ENCODE measurements at places on chromosomes 3 and 15.
A peak's percentile ranks its signal among the peaks of the same experiment; 100 is the strongest.

- no peak for DNase-seq
Measured at GRCh38 chr3:182305881-182306665, 487.2 kb upstream of the ATP11B start.

- DNase-seq, result no peak
Measured at GRCh38 chr3:140823106-140823505, 118.5 kb upstream of the SLC25A36 start.

GRCh38 chr3:12288182-12289129, at the start of gene PPARG:
TSS of gene PPARG (plus strand) at chr3:12289070. CDS start at chr3:12379712, 90,642 bp downstream.
- peak; percentile 67 for DNase-seq

DNA sequence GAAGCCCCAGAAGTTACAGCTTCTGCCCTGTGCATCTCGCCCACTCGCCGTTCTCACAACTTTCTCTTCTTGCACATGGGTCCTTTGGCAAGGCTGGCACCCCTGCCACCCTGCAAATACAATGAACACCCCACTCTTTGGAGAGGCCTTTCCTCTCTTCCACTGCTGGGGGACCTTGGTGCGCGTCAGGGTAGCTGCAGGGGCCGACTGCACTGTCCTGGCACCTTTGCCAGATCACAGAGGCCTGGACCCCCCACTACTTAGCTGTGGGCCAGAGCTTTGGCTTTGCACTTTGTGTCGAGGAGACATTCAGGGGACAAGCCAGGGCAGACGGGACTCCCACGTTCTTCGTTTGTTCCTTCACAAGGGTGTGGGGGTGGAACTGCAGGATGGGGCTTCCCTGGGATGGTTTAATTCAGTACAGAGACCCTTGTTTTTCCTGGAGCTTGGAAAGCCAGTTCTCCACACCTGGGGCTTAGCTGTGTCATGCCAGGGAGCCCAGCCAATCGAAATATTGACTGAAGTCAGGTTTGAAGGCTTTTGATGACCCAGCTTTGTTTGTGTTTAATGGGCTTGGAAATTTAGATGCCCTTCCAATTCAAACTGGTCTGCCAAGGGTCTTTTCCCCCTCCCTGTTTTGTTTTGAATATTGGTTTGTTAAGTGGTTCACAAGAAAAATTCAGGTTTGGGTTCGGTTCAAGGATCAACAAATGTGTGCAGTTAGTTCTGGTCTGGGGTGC, 256.1 kb upstream of the TLE3 start:
- DNase-seq, result no peak

DNA sequence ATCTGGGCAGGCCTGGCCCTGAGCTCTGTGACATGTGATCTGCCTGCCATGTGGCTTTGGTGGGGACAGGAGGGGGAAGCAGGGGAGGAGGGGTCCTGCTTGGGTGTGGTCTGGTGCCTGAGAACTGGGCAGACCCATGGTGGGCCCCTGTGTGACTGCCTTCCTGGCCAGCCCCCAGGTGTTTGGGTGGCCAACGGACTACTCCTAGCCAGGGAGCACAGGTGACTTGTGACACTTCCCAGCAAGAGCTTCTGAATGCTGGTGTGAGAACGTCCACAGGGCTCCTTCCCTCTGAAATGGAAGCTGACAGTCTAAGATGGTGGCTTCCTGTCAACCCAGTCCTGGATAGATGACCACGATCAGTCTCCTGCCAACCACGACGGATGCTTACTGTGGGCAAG, 136.1 kb upstream of the MEF2A start:
- DNase-seq, result no peak

GRCh38 chr3:14440531-14441239, 38.3 kb downstream of the SLC6A6 start:
- peak; percentile 60 for DNase-seq

DNA sequence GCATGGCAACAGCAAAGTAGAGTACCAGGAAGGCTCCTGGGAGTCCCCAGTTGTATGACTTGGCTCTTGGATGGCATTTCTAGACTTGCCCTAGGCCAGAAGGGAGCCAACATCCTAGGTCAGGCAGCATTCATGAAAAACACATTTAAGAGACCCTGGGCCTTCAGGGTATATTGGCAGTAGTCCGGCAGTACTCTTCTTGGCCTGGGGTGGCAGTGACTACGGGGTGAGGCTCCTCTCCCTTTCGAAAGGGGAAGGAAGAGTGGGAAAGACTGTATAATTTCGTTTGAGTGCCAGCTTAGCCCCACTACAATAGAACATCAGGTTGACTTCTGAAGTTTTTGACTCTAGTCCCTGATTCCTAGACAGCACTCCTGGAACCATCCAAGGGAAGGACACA, 136.4 kb downstream of the ZIC4 start:
- DNase-seq, result no peak

DNA sequence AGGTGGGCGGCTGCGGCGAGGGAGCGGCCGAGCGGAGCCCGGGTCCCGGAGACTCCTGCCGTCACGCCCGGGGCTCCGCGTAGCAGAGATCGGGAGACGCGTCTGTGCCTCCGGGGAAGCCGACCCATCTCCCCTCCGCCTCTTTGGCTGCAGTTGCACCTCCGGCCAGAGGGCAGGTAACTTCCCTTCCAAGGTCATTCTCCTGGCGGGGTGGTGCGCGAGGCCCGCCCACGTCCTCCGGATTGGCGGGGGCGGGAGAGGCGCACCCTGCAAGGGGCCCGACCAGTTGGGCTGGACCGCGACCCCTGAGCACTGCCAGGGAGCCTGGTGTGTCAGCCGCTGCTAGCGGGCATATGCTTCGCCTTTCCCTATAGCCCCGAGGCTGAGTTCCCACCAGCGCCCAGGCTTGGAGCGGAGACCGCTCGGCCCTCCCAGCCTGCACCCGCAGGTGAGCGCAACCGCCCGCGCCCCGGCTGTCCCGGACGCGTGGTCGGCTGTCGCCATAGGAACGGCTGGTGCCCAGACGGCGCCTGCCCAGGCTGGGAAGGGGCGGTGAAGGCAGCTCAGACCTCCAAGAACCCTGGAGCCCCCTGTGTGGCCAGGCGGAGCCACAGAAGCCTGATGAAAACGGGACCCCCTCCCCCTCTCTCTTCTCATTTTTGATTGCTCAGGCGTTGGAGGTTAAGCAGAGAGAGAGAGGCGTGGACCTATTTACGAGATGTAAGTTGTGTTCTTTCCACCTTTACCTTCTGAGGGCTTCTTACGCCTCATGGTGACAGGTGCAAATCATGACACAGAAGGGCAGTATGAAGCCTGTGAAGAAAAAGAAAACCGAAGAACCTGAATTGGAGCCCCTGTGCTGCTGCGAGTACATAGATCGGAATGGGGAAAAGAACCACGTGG, 453 bp downstream of the ZDHHC23 start:
- DNase-seq, result peak; percentile 75

GRCh38 chr3:48711727-48712126, 5.3 kb downstream of the IP6K2 start:
- no peak for DNase-seq

DNA sequence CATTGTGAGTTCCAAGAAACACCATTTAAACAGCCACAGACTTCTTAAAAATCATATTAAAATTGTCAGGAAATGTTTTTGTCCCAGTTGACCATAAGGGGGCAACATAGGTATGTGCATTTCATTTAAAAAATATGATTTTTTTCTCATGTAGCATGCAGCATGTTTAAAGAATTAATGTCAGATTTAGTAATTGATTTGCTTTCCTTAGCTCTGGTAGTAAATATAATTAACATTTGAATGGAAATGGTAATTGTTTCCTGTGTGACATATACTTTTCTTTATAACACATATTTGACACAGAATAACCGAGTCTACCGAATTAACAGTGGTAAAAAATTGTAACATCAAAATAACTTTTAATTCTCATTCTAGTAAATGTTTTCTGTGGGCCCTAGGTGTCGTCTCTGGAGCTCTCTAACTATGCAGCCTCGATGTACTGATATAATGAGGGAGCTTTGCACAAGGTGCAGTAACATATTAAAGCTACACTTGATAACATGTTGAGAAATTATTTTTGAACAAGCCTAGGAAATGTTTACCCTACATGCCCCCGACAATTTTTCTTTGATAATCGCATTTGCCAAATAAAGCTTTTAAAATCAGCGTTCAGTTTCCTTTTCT, 34.9 kb downstream of the NXPE3 start:
- DNase-seq, result no peak

DNA sequence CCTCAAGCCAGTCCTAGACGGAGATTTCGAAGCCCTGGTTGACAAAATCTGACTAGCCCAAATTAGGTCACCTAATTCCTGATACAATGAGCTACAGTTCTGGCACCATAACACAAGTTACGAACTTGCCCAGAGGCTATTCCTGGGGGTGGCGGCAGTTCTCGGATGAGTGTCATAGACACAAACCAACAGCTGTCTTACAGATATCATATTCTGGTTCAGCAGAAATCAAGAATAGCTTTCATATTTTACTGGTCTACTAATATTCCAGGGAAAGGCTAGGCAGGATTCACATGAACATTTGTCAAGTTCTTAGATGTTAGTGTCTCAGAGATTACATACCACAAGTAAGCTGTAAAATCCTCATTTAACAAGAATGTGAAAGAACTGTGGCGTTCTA, 8.8 kb downstream of the ANAPC13 start:
- DNase-seq, result no peak

DNA sequence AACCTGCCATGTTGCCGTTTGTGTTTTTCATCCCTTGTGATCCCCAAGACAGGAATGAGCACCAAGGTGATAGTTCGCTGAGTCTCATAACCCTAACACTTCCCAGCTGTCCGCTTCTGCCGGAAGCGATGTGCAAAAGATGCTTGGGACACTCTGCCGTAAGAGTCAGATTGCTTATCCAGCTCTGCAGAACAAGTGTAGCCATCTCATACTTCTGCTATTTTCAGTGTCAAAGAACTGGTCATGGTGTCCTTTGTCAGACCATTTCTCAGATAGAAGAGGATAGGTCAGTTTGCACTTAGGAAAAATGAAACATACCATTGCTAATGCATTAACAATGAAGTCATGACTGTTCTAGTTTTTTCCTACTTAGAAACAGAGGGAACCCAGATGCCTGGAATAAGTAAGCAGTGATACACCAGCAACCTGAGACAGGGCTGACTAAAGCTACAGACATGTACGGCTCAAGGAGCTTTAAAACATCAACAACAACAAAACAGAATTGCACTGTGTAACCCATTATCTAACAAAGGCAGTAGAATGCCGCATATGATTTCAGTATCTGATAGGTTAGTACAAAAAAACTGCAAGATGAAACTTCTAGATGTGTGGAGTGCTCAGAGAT, 134.0 kb upstream of the IL12A start:
- peak; percentile 50 for DNase-seq

- DNase-seq, result no peak
Measured at GRCh38 chr3:12931273-12931905, 90.0 kb upstream of the RPL32 start.

DNA sequence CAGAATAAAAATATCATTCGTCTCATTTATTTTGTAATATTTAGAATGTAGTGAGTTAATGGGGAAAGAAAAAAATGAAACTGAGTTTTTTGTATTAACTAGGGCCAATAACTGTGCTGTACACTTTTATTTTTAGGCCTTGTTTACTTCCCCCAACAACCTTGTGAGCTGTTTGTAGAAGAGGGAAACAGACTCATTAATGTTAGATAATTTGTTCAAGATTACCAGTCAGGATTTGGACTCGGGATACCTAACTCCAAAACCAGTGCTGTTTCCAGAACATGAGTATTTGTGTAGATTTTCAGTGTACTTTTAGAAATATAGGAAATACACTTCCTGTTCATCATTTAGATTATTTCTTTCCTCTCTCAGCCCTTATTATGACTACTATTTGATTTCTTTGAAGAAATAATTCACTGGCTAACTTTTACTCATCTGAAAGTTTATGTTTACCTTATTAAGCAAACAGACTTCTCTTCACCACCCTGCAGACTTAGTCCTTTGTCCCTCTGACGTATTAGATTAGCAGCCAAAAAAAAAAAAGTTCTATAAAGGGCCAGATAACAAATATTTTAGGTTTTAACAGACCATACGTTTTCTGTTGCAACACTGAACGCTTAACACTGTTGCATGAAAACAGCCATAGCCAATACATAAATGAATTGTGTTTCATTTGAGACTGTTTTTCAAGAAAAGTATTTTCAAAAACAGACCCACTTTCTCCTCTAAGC, 192.5 kb upstream of the CGNL1 start:
- DNase-seq, result no peak

- DNase-seq, result no peak
Measured at GRCh38 chr3:47485812-47486211, 10.1 kb upstream of the SCAP start.

- no peak for DNase-seq
Measured at GRCh38 chr15:63979262-63979793, 67.0 kb downstream of the DAPK2 start.

DNA sequence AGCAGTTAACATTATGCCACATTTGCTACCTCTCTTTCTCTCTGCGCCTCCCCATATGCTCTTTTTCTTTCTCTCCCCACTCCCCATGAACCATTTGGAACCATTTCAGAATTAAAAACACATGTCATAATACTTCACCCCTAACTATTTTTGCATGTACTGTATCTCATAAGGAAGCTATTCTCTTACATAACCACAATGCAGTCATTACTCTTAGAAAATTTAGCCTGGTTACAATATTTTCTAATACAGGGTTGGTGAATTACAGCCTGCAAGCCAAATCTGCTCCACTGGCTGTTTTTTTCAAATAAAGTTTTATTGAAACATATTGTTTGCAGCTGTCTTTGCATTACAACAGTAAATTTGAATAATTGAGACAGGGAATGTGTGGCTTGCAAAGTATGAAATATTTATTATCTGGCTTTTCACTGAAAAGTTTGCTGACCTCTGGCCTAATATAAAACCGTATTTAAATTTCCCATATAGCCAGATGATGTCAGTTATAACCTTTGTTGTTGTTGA, 62.8 kb downstream of the SGO1 start:
- DNase-seq, result no peak

GRCh38 chr3:101720851-101721840, 3.3 kb upstream of the CEP97 start:
- DNase-seq, result peak; percentile 10

DNA sequence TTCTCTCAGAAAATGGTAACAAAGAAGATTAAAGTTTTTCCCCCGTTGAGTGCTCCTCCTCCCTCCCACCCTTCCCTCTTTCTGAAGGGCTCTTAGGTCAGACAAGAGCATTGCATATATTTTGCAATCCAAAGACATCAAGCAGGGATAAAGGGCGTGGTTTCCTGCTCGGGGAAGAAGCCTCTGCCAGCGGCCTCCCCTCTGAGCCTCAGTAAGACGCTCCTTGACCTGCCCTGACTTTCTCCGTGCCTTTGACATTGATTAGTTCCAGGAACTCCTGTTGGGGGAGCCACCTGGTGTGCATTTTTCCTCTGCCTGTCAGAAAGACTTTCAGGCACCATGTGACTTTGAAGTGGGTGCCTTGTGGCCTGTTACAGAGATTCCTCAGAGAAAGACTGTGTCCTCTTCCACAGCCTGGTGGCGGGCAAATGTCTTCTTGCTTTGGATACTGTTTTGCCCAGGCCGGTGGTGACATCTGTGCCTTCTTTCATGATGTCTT, 87.2 kb upstream of the TBL1XR1 start:
- peak; percentile 20 for DNase-seq

Measured in urothelium cell line (cell line).